ENCODE measurements at places on chromosomes 2 and 18.
A peak's percentile ranks its signal among the peaks of the same experiment; 100 is the strongest.

GRCh38 chr18:2970772-2971659 lies 41.9 kb downstream of the LPIN2 start:
- no peak for DNase-seq

GRCh38 chr2:221465776-221466175 lies 106.3 kb downstream of the EPHA4 start:
- no peak for DNase-seq

GRCh38 chr2:24898122-24899109 lies 21.6 kb downstream of the ADCY3 start:
- DNase-seq = no peak

DNA sequence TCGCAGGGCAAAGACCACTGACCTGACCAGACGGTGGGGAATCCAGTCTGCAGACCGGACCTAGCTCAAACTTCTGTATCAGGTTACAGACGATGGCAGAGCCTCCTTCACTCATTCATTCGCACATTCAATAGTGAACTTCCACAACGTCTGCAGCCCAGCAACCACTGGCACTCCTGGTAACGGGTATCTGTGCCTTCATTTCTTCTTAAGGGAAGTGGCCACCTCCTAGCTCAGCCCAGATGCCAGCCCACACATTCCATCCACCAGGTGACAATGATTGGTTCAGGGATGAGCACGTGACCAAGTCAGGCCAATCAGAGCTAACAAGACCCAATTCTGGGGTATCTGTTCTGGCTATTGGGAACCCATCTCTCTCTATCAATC lies 15.9 kb upstream of the ARMC9 start:
- no peak for DNase-seq

- no peak for DNase-seq
Observed at GRCh38 chr2:12211326-12212175, 465.1 kb downstream of the LPIN1 start.

GRCh38 chr2:177893880-177894279 lies 178.7 kb downstream of the PDE11A start:
- DNase-seq = no peak

DNA sequence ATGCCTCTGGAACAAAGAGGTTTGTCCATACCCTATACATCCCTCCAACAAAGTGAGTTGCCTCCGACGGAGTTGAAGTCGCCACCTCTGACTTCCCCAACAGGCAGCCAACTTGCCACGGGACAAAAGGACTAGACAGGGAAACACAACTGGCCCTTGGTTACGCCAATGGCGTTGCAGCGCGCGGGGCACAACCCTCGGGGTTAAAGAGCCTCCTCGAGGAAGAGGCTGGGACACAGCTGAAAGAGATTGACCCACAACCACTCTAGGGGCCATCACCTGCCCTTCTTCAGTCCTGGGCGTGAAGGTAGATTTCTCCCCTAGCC lies 545 bp downstream of the GTF3C2 start:
- DNase-seq = peak; percentile 56

DNA sequence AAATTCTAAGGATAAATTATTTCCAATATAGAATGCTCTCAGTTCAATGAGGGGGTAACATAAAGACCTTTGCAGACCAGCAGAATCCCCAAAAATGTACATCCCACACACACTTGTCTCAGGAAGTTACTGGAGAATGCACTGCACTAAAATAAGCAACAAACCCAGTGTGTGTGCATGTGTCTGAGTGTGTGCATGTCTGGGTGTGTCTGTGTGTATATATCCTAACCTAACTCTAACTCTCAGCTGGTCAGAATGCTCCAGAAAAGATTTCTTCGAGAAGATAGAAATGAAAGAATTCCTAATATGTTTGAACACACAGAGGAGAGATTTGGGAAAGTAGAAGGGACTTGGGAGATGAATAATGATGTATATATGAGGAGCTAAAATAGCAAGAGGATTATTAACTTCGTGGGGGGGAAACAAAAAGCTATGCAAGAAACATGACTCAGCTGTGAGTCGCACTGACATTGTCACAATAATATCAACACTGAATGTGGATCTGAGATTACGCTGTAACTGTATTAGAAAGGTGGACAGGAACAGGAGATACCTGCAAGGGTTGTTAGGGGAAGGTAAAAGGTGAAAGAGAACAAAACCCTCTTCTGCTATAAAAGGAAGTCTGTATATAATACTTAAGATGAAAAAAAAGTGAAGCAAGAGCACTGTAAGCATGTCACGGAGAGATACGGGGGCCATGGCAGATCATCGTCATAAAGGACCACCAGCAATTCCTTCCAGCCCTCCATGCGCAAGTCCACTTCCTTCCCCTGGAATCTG lies 11.1 kb downstream of the COLEC12 start:
- DNase-seq = no peak

- no peak for DNase-seq
Observed at GRCh38 chr2:179729966-179730365, 131.4 kb downstream of the ZNF385B start.
